NCI-H524 (cell line): ENCODE measurements at places on chromosomes 5 and 9.

DNA sequence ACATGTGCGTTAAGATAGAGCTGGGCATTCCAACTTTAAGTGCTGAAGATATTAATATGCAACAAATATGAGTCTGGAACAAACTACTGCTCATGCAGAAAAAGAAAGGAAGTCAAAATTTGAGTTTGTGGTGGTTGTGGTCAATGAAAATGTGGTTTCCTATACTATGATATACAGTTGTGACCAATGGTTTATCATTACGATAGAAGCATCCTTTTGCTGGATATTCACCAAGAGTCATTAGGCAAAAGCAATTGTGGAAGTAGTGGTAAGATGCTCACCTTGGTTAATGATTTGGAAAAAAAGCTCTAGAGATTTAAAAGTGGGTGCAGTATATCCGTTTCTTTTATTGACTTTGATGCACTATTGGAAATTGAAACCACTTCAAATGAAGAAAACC, 1007.0 kb downstream of the NR2F1-AS1 start:
- DNase-seq: no peak

GRCh38 chr9:20566401-20566800, 55.9 kb downstream of the MLLT3 start:
- DNase-seq: no peak

DNA sequence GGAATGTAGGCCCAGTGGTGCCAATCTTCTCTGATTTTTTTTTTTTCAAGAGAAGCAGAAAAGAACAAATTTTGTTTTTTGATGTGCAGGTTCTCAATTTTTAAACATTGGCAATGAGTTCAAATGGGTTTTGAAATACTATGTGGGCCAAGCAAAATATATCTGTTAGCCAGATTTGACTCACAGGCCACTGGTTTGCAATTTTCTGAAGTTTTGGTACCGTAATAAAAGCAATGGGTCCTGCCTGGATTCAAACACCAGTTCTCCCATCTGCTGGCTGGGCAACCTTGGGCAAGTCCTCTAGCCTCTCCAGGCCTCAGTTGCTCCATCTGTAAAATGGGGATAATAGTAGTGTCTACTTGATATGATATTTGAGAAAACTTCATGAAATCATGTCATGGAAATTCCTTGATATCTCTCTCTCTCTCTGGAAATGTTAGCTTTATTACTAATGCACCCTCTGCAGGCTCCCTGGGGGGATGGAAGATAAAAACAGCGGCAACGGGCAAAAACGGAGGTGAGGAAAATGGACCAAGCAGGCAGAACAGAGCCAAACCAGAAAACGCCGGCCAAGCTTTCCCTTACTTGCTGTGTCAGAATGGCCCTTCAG, 63.4 kb downstream of the SMIM23 start:
- no peak for DNase-seq

DNA sequence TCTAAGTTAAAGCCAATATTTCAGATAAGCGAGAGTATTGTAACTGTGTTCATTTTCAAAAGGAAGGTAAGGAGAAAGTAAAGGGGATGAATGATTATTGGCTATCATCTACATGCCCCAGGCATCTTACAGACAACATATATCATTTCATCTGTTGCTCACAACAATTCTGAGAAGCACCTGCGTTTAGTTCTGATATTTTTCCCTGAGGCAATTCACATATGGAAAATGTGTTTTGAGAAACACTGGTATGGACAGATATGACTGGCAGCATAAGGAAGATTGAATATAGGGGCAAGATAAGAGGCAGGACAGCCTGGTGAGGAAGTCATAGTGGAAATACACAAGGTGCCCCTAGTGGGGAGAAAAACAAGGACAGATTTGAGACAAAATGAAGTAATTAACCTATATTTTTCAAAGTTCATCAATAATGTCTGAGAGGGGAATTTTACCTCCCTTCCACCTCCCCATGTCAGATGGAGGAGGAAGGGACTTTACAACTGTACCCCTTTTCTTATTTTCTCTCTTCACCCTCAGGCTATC, 87.7 kb upstream of the TRIM32 start:
- no peak for DNase-seq

DNA sequence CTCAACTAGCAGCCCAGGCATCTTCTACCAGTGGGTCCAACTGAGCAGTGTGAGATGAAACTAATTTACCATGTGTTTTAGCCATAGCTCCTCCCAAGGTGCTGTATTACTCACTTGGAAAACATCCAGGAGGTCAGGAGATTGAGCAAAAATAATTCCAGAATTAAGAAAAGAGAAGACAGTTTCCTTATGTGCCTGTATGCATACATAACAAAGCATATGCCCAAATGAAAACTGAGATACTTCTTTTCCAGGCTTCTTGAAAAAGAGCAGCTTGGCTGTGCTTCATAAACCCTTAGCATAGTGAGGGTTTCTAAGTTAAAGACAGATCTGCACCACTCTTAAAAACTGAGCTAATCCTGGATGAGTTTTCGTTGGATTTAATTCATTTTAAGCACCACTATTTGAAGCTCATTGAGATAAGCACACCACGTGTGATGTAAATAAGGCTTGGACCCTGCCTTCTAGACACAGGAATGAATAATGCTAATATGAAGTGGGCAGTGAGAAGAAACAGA, 119.4 kb downstream of the ADAMTS12 start:
- peak; percentile 96 for DNase-seq

- no peak for DNase-seq
Observed at GRCh38 chr5:149415066-149415967, 36.2 kb upstream of the IL17B start.

GRCh38 chr9:132005899-132006298, 73.8 kb downstream of the MED27 start:
- DNase-seq: no peak

DNA sequence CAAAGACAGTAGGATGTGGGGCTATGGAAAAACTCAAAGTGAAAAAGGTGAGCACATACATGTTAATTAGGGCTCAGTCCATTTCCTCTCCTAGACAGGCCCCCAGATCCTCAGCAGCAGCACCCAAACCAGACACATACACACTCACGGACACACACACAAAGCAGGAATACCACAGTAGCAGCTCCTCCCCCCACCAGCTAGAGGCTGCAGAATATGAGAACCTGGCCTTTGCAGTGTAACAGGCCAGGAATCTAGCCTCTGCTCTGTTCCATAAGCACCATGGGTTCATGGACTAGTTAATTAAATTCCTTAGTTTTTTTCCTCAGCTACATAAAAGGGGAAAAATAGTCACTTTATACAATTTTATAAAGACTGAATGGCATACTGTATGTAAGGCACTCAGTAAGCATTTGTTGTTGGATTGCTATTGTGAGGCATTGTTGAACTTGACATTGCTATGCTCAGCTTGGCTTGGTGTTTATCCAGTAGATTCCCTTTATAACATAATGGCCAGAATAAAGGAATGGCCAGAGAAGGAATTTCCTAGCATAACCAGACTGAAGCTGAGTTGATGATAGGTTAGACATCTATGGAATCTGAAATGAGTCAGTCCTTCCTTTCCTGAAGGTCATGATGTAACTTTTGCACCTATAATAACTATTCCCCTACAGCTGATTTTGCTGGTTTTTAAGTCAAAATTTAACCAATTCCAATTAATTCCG, 186.8 kb downstream of the SEMA5A start:
- no peak for DNase-seq

- no peak for DNase-seq
Observed at GRCh38 chr5:52920929-52921328, 68.2 kb upstream of the ITGA2 start.

DNA sequence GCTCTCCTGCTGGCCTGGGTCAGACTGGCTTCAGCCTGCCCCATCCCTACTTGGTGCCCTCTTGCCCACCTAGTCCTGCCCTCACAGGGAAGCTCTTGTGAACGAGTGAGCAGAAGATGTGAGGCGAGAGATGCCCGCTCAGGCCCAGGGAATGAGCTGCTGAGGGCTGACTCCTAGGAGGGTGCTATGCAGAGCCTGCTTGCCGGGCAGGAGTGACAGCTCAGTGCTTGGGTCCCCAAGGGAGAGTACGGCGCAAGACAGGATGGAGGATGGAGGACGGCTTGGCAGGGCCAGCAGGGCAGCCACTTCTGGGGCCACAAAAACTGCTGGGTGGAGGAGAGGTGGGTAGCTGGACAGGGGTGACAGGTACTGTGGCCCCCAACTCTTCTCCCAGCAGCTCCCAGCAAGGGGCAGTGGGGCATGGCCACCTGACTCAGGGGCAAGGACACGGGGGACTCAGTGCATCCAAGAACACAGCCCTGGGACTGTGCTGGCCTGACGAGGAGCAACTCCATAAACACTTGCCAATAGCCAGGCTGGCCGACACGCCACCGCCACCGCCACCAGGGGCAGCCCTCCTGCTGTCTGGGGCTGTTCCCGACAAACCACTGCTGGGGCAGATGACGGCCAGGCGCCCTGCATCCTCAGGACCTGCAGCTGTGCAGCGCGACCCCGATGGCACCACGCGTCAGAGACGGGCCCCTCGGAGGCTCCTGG, 55.6 kb upstream of the UBAC1 start:
- DNase-seq: no peak

DNA sequence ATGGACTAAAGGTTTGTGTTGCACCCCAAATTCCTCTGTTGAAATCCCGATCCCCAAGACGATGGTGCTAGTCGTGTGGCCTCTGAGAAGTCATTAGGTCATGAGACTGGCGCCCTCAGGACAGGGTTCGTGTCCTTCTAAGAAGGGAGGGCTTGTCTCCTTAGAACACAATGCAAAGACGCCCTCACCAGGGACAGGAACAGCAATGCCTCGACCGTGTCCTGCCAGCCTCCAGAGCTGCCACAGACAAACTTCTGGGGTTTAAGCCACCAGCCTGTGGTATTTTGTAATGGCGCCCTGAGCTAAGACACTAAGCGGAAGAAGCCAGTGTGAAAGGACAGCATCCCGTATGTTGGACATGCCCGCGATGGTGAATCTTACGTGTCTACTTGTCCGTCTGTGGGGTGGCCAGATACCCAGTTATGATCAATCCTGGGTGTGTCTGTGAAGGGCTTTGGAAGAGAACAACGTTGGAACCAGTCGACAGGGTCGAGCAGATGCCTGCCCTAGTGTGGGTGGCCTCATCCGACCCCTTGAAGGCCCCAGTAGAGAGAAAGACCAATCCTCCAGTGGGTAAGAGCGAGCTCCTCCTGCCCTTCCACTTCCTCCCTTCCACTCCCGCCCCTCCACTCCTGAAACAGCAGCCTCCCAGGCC, 279.2 kb upstream of the IRX2 start:
- DNase-seq: no peak

DNA sequence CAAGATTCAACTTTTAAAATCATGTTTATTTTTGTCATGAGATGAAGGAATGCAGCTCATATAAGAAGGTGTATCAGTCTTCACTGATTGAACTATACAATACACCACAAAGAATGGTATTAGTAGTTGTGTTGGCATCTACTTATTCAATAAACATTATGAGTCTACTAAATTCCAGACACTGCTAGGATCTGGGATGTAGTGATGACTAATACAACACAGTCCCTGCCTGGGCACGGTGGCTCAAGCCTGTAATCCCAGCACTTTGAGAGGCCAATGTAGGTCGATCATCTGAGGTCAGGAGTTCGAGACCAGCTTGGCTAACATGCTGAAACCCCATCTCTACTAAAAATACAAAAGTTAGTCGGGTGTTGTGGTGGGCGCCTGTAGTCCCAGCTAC, 171.4 kb upstream of the NFIB start:
- no peak for DNase-seq

DNA sequence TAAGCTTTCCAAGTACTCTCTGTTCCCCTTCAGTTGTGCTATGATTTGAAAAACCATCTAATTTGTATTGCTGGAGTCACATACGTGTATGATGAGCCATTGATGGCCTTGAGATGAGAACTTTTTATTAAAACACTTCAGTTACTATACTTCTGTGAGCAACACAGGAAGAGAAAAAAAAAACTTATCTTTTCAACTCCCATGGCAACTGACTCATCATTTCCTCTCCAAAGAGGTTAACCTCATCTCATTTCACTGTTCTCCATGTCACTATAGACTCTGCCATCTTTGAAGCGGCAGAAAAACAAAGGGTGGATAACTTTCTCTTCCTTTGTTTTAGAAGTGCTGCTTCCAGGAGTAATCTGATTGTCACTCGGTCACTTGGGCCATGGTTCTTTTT, 104.3 kb upstream of the PCSK1 start:
- no peak for DNase-seq

DNA sequence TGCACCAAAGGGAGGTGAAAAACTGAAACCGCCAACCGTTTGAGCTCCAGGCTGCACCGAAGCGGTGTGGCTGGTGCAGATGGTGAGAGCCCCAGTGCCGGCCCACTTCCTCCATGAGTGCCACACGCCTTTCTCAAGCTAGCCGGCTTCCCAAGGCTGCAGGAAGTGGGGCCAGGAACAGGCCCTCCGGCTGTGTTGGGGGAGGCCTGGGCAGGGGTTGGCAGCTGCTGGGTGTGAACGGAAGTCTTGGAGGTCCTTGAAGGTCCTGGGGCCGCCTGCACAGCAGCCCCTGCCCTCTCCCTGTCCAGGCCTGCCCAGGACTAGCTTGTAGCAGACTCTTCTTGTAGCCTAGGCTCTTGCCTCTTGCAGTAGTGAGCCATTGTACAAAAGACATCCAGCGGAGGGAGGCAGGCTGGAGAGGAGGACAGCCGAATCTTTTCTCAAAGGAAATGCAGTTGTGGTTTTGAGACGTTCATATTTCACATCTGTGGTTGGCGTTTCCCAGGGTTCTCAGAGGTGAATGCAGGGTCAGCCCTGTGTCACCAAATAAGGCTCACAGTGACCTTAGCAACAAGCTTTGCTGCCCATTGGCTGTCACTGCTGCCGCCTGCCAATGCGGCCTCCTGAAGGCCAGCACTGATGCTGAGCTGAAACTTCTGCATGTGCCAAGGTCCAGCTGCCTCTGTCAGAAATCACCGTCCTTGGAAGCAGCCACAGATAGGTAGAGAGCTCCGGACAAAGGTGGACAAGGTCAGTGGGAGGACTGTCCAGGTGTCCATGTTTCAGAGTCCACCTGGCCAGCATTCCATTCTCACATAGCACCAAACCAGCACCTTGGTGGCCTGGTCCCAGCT, 23.9 kb downstream of the IRF1 start:
- no peak for DNase-seq

DNA sequence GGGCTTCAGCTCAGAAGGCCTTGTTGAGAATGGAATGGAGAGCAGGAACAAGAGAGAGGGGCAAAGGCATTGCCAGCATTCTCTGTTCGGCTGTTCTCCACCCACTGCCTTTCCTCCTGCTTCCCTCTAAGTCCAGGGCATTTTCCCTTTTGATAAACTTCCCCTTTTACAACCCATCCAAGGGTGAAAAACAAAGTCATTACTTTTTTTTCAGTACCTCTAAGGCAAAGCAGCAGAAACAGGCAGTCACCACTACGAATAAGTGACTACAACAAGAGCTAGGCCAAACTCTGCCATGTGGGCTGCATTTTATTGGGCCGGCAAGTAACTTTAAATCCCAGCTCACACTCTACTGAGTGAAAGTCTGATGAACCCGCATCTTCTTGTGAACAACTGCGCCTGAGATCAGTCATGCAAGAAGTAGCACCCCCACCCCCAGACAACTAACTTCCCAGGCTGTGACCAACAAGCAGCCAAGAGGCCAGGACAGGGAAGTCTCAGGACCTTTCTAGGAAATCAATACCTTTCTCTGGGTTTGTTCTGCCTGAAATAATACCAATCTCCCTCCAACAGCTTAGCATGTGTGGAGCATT, 13.1 kb downstream of the IL7R start:
- no peak for DNase-seq

GRCh38 chr5:176530983-176531901, 6.0 kb downstream of the RNF44 start:
- peak; percentile 23 for DNase-seq

- no peak for DNase-seq
Observed at GRCh38 chr5:158422653-158423515, 563.9 kb upstream of the CLINT1 start.

- no peak for DNase-seq
Observed at GRCh38 chr5:79743846-79744605, 54.4 kb downstream of the CMYA5 start.
